Gastrocnemius medialis (tissue), 4 donors: ENCODE measurements at places on chromosomes 1 and 21. TPM values are rescaled to one million over a fixed set of nuclear protein-coding genes. Genes with fewer than 3 reads are reported as not detected.

Gene GBP5
- total RNA-seq = 0.25 TPM

Gene TACSTD2
- 0.09 TPM for total RNA-seq

- peak overlapping the region; percentile 94 for H3K27ac ChIP-seq
- peaks cover 27% of the 10 kb centered on the region for H3K36me3 ChIP-seq
- DNase-seq = no peak
- H3K27me3 ChIP-seq = no peaks in the 10 kb centered on the region
Observed at GRCh38 chr1:113760102-113761080, 1.1 kb upstream of the PHTF1 start.

Gene KRTAP11-1
- not detected for total RNA-seq
